ENCODE measurements at places on chromosomes 1 and 21.

- DNase-seq: no peak
Measured at GRCh38 chr1:99292886-99293285, 28.6 kb downstream of the PLPPR4 start.

DNA sequence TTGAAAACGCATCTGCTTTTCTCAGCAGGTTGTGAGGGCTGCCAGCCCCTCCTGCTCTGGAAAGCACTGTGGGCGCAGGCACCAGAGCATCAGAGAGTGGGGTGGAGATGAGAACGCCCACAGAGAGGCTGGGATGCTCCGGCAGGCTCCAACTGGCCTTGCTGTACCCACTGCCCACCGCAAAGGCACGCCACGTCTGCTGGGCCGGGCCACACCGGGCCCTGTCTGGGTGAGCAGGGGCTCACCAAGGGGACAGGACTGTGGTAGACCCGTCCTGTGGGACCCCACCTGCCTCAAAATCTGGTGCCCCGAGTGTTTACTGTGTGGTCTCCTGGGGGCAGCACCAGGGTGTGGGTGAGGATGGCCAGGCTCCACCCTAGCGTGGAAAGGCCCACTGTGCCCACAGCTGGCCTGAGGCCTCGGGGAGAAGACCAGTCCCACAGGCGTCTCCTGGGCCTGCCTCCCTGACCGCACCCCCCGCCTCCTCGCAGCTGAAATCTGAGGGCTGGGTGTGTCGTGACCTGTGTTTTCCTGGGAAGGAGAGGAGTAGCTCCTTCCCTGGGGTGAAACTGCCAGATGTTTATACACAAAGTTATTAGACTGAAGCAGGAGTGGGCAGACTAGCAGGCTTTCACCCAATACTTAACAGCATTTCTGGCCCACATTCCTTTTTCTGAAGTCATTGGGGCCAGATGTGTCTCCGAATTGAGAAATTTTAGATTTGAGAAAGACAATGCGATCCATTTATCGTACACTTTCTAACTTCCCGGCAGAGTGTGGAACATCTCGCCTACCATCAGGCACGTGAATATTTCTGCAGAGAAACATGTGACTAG, 53.8 kb downstream of the STUM start:
- no peak for DNase-seq

GRCh38 chr21:45820171-45821091, 161.1 kb upstream of the COL6A1 start:
- DNase-seq: peak; percentile 75

GRCh38 chr1:220031287-220031686, 15.0 kb downstream of the EPRS1 start:
- no peak for DNase-seq

DNA sequence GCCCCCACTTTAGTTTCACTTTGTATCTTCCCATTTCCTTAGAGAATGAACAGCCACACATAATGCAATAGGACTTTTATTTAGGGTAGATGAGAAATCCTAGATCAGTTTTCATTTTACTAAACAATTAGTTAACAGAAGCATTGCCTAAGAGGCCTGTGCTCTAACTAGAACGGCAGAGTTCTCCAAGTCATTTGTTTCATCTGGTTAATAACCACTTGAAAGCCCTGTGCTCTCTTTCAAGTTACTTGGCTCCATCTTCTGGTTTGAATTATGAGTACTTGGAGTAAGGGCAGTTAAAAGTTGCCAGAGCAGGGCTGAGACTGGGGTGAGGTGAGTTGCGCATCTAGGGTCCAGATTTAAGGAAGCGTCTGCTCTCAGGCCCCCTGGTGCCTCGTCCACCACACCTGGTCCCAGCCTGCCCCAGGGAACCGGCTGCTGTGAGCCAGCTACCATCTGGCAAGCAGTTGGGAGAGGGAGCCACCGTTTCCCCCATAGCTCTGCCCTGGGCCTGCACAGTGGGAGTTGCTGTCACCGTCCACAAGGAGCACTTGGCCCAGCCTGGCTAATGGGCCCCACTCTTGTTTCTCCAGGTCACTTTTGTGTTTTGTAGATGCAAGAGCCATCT, 18.1 kb upstream of the SLC44A3 start:
- DNase-seq: peak; percentile 84

- DNase-seq: peak; percentile 64
Measured at GRCh38 chr1:239718571-239718970, 332.2 kb downstream of the CHRM3 start.

GRCh38 chr1:114087495-114087894, 66.2 kb downstream of the SYT6 start:
- no peak for DNase-seq

GRCh38 chr1:156070548-156070947, 9.6 kb downstream of the RAB25 start:
- no peak for DNase-seq

GRCh38 chr21:37253991-37254390, 13.1 kb downstream of the VPS26C start:
- no peak for DNase-seq

- DNase-seq: peak; percentile 92
Measured at GRCh38 chr1:26786437-26787380, 1.0 kb upstream of the PIGV start.

- DNase-seq: no peak
Measured at GRCh38 chr1:233261206-233261605, 34.3 kb downstream of the PCNX2 start.

- DNase-seq: no peak
Measured at GRCh38 chr1:68429233-68429808, 20.4 kb downstream of the RPE65 start.

DNA sequence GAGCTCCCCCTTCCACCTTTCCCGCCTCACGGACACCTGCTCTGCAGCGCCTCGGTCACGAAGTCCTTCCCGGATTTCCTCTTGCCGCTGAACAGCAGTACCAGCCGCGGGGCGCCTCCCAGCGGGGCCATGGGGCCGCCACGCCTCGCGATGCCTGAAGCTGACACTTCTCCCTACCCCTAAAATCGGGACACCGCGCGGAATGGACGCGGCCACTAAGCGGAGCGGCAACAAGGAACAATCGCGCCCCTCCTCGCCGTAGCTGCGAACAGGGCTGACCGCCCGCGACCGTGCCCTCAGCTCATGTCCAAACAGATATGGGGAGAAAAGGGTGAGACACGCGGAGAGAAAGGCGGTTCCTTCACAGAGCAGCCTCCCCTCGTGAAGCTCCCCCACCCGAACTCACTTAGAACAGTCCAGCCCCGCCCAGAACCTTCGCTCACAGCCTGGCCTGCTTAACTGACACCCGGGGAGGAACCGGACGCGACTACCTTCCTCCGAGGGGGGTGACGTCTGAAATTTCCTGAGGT, at the start of gene PMVK:
Gene PMVK (minus strand): TSS at position 165 of the 530 bp plus-strand sequence. CDS start 34 bp downstream, at position 131.
- DNase-seq: peak; percentile 97

- DNase-seq: no peak
Measured at GRCh38 chr1:7383671-7384520, 387.2 kb upstream of the VAMP3 start.

GRCh38 chr1:227131193-227131592, 187.1 kb downstream of the CDC42BPA start:
- peak; percentile 26 for DNase-seq

GRCh38 chr1:228396770-228397662, 9.6 kb downstream of the TRIM11 start:
- no peak for DNase-seq

DNA sequence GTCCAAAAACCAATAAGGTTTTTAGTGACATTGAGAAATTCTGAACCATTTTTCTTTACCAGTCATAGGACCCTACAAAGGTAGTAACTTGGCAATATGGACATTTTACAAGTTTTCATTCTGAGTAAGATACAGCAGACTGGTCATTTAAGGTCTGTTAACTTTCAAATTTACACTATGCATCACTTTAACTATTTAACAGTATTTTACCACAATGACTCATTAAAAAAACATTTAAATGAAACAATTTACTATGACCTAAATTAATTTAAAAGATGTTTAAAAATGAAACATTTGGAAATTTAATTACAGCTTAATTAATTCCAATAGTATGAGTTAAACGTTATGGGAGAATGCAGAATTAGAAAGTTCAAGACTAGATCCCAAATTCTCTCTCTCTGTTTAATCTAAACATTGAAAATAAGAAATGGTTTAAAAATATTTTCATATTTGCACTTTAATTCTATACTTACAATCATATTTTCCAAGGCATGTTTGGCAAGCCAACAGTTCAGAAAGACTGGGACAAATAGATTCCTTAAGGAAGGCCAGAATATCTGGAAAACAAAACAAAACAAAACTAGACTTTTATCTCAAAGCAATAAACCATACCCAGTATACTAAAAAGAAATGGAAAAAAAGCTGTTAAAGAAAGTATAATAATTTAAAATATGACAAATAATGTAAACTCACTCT, 140.9 kb downstream of the KCNT2 start:
- DNase-seq: no peak

DNA sequence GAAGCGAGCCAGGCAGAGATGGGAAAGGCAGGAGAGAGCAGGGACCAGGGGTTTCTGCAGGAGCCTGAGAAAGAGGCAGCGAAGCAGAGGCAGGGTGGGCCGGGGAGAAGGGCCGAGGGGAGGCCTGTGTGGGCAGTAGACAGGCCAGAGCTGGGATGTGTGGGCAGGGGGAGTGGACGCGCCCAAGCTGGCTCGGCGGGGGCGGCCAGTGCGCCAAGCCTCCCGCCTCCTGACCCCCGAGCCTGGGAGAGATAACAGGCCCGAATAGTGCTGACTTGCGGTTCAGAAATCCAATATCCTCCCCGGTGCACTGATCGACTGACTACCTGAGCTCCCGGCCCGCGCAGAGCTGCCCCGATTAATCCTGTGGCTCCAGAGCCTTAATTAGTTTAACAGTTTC, 41.9 kb downstream of the AHDC1 start:
- no peak for DNase-seq

DNA sequence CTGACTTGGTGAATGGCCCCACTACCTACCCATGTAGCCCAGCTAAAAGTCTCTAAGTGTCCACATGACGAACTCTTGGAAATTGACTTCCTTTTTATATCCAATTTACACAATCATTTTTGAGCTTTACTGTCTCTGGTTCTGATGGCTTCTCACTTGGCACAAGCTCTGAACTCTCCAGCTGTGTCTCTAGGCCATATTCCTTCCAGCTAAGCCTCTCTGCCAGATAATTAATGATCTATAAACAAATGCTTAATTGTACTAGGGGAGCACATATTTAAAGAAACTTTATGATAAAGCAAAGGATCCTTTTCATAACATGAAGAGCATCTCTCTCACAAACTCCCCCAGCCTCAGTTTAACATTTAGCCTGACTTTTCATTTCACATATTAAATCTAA, 16.3 kb upstream of the BEND5 start:
- DNase-seq: no peak

DNA sequence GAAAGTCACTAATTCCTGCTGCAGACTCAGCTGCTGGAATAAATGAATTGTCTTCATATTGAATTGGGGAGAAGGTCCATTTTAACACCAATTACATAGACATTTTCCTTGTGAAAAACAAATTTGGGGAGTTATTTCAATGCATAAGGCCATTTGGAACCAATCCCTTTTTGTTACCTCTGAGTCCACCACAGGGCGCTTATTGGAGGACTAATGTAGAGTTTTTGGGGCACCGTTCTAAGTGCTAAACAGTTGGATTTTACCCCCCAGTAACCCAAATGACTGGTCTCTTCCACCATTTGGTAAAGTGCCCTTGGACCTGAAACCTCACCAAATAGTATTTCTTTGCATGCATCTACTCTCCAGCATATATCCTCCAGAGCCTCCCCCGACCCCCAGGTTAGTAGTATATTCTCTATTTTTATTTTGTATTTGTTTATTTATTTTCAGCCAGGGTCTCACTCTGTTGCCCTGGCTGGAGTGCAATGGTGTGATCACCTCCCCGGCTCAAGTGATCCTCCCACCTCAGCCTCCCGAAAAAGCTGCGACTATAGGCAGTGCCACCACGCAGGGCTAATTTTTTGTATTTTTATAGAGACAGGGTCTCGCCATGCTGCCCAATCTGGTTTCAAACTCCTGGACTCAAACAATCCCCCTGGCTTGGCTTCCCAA, 1.6 kb downstream of the PRUNE1 start:
- no peak for DNase-seq

GRCh38 chr1:86872086-86872485, 41.8 kb downstream of the SELENOF start:
- DNase-seq: no peak

- DNase-seq: no peak
Measured at GRCh38 chr21:43331962-43332828, 94.7 kb downstream of the SIK1 start.

DNA sequence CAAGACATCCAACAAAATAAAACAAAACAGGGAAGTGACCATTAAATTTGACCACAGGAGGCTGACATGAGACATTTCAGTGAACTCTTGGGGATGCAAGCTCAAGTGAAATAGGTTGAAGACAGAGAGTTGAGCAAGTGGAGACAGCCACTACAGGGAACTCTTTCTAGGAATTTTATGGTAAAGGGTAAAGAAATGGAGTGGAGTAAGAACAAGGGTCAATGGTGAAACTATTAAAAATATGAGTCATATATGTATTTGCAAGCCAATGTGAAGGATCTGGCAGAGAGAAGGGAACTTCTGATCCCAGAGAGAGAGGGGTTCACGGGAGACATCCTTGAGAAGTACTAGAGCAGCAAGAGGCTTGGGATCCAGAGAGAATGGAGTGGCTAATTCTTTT, 9.1 kb upstream of the TRABD2B start:
- no peak for DNase-seq

DNA sequence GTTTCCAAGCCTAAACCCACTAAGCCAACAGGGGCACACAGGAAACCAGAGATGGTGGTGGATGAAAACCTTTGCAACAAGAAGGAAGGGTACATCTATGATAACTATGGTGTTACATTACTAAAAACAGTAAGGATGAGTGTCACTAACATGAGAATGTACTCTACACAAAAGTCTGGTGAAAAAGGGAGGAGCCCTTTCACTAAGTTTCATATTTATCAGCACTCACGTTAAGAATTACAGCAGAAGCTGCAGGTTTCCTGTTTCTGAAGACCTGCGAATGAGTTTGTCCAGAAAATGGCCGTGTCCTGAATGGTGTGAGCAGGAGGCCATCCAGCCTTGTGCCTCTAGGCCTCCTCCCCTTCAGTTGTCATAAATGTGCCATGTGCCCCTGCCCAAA, 17.8 kb downstream of the ABCG1 start:
- DNase-seq: no peak
